ENCODE measurements at places on chromosomes 7 and 10.

DNA sequence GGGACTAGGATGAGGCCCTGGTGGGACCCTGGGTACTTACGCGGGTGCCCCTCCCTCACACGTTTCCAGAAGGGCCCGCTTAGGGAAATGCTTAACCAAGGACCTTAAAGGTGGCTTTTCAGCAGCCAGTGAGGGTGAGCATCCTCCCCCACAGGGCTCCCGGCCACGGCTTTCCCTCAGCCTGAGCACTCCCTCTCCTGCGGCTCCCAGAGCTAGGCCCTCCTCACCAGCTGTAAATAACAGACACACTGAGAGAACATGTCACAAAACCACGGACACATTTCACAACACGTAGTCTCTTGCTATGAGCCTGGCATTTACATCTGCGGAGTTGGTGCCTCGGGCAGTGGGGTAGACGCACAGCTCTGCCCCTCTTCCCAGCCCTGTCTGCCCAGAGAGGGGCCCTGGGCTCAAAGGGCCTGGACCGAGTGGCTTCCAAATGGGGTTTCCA is 25.2 kb downstream of the GRID1 start:
- no peak for DNase-seq

DNA sequence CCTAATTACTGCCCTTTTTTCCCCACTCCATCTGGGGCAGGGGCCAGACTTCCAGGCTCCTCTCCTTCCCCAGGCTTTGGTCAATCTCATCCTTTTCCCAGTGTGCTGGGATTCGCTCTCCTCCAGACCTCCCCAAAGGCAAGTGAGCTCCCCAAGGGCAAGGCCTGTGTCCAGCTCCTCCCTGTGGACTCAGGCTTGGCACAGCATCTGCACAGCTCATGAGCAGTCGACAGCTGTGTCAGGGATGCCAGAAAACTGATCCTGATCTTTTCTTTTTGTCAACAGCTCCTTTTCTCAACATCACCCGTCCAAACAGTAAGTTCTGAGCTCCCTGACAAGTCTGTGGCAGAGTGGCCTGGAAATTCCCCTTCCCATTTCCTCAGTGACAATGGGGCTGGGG is 67.1 kb downstream of the C10orf120 start:
- DNase-seq, result no peak

DNA sequence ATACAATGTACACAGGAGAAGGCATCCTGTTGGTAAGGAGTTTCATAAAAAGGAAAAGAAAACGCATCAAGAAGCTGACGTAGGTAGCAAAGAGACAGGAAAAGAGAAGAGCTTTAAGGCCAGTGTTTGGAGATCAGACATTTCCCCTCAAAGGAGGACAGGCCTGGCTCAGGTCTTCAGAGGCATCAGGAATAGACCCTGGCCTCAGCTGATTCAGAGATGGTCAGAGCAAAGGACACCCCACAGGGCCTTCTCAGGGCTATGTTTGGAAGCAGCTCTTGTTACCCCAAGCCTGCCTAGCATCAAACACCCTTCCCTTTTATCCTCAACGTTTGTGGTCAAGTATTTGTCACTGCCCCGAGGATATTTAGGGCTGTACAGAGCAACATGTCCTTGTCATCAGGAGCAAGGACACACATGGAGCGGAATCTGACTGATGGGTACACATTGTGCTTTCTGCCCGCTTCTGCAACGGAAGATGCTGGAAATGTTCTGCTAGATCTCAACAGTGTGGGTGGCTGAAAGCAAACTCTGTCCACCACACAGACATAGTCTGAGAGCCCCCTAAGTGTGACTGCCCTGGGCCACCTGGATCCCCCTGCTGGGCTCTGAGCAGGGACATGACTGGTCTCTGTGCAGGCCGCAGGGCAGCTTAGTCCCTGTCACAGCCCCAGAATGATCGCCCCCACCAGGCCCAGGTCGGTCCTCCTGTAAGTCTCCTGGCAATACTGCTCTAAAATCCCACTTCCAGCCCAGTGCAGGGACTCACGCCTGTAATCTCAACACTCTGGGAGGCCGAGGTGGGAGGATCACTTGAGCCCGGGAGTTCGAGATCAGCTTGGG is 1.0 kb upstream of the ZDHHC4 start:
- DNase-seq, result no peak

DNA sequence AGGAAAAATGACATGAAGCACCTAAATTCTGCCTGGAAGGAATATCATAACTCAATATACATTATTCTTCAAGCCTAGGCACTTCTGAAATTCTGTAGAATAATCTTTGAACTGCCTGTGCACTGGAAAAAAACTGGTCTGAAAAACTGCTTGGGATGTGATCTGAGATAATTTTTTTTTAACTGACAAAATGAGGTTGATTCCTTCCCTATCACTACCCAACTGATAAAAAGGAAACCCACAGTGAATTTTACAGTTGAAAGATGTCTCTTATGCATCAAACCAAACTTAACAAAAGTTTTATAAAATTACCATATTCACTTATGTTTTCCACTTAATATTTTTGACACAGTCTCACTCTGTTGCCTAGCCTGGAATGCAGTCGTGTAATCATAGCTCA is 67.2 kb upstream of the FAM133B start:
- DNase-seq, result no peak

DNA sequence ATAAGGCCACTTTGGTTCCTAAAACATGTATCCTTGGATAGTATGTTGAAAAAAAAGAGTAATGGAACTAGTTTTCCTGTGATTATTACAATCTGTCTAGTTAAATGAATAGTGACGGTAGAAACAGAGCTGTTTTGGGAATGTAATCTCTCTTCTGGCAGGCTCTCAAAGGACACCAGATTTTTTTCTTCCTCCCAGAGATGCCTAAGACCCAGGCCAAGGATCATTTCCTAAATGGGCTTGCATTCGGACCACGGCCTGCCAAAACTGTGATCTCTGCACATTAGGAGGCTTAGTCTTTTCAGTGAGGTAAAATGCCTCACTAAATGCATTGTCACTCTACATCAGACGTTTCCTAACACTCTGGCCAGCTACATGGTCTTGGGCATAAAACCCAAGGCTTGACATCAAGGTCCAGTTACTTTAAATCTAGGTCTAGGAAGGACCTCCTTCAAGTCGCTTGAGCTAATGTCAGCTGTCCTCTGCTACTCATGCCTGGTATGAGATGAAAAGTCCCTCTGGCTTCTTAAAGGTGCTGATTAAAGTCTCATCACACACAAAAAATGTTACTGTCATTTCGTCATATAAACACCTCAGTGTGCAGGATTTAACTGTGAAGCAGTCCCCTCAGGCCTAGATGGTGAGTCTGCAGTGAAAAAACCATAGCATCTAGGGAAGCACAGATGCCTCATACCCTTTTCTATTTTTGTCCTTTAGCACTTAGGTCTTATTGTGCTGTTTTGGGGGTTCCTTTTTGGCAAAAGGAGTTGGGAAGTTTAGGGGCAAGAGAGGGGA is 47.7 kb downstream of the DLD start:
- no peak for DNase-seq

GRCh38 chr7:23472956-23473843 is 2.9 kb upstream of the IGF2BP3 start:
- peak; percentile 27 for DNase-seq

- no peak for DNase-seq
Measured at GRCh38 chr10:114808982-114809381, 12.6 kb upstream of the FHIP2A start.

DNA sequence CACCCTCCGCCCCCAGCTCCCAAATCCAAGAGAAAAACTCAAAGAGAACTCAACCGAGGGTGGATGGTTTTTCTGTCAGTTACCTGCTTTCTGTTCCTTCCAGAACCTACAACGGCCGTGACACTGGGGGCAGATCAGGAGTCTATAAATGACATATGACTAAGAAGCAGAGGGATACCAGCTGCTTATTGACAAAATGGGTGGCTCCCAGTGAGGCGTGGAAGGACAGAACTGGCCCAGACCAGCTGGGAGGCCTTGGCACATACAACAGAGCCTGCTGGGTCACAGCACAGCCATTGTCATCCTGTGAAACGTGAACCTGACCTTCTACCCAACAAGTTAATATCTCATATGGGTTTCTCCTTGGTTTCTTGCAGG is 84.3 kb upstream of the ADRB1 start:
- peak; percentile 10 for DNase-seq

- peak; percentile 53 for DNase-seq
Measured at GRCh38 chr7:81484261-81484660, 285.6 kb downstream of the HGF start.

DNA sequence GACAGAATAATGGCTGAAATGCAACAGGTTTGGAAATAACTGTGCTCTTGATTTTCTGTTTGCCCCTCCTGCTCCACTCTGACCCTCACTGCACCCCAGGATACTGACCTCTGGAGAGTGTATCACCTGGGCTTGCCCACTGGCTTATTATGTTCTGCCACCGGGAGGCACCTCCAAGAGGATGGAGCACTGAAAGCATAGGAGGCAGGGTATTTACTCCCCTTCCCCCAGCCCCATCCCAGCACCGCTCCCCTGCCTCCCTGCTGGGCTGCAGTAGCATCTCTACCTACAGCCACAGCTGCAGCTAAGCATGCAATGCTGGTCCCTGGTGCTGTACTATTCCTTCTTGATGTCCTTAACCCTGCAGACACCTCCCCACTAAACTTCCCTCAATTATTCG is 26.4 kb downstream of the RAB11FIP2 start:
- DNase-seq, result no peak

DNA sequence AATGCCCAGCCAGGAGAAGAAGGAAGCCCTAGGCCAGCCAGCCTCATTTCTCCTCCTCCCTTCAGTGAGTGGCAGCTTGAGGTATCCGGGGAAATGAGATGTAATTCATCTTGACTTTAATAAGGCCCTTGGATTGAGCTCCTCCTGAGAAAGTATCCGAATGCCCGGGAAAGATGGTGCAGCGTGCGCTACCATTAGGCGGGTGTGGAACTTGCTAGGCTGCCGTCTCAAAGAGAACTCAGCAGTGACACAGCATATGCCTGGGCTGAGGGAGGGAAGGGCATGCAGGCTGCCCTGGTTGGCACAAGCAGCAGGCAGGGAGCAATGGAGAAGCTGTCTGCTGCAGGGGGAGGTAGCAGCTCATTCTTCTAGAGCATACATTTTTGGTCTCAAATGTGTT is 659.8 kb upstream of the FOXK1 start:
- DNase-seq, result no peak

DNA sequence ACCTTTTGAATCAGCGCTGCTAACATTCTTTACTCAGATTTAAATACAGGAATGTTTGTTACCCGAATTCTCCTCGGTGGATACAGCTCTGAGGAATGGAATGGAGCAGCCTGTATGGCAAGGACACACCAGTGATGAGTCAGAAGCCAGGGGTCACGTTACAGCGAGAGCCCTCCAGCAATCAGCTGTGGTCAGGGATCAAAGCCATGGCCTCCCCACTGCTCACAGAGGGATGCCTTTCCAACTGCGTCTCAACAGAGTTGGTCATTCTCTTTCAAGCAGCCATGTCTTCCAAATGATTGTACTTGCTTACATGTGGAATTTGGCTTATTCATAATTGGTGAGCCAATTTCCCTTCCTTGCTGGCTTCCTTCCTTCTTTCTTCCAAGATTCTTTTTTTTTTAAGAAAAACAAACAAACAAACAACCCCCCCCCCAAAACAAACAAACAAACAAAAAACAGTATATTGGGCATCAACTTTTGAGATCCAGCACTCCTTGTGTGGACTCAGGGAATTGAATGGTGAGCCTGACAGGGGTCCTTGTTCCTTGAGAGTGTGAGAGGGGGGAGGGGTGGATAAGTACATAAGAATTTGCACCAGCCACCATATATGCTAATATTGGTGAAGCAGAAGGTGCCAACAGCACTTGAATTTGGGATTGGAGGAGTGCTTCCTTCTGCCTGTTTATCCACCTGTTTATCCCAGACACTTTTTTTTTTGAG is 100.2 kb downstream of the ATXN7L1 start:
- DNase-seq, result peak; percentile 97

DNA sequence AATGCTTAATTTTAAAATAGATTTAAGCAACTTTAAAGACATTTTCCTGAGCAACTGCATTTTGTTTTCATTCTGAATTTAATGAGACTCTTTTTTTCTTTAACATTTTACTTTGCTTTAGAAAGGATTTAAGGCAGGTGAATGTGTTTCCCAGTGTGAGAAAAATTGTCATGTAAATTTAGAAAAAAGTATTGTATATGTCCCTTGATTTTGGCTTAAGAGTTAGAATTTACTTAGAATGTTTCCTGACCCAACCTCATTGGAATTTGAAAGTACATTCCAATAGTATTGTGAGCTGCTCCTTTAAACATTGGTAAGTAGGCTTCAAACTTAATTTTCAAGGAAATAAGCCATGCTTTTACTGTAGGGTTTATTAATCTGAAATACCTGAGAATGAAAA is 110.2 kb downstream of the PTEN start:
- no peak for DNase-seq
